ENCODE measurements at places on chromosomes 3 and 15.

DNA sequence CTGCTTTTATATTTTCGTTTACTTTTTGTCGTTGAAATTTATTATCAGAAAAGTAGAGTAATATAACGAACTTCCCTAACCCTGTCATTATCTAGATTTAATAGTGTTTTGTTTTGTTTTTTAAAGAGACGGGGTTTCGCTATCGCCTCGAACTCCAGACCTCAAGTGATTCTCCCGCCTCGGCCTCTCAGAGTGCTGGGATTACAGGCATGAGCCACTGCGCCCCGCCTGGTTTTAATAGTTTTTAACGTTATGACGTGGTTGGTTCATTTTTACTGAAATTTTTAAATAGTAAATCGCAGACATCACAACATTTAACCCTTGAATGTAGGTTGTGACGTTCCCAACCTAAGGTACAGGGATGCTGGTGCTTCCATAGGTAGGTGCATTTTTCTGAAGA, 1.0 kb downstream of the NGRN start:
- no peak for DNase-seq

DNA sequence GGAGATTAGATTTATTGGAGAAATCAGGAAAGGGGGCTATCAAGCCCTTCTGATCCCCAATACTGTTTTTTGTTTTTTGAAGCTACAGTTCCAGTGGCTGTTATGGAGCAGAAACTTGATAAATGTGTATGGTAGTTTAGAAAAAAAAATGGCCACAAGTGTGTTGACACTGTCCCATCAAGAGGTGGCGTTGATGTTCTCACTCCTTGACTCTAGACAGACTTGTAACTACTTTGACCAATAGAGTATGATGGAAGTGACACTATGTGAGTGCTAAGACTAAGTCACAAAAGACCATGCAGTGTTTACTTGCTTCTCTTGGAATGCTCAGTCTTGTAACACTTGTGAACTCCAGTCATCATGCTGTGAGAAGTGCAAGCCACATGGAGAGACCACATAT, 356.7 kb downstream of the PDCD6IP start:
- DNase-seq: no peak

DNA sequence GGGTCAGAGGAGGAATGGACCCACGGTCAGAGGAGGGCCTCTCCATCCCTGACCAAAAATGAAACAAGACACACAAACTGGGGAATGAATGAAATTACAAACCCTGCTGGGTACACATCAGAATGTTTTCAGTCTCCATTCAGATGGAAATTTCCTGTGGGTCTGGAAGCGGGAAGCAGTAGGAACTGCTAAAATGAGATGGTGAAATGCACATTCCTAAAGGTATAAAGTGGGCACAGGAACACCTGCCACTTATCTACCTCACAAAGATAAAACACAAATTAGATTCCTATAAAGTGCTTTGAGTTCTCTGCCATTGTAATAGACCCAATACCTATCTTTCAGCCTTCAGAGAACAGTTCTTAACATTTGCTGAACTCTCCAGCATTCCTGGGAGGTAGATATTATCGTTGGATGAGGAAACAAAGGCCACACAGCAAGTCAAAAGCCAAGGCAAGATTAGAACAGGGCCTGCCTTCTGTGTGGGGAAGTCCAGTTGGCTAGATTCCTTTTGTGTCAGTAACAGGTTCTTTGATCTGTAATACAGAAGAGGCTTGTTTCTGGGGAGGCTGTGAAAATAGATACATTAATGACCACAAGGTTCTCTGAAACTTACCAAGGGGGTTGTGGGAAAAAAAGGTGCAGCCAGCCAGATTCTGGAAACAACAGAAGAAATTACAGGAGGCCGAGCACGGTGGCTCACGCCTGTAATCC, 98.4 kb downstream of the IGF2BP2 start:
- DNase-seq: no peak

DNA sequence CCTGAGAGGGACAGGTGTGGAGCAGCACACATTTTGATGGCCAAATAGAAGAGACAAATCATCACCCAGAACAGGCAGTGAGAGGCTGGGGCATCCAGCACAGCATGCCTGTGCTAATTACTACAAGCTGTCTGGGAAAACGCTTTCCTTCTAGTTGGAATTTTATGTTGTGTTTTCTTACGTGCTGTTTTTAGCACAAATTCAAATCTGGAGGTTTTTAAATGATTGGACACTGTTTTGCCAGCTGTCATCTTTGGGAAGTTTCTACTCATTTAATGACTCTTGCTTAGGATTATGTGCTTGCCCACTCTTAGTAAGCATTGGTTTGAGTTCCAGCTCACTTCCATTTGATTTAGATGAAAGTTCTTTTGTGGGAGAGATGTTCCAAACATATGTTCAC, 43.5 kb downstream of the EAF1 start:
- no peak for DNase-seq

GRCh38 chr3:52704611-52705437, 767 bp downstream of the GLT8D1 start:
- DNase-seq: no peak
